ENCODE measurements at places on chromosomes 4 and X.

GRCh38 chr4:3269105-3269927 lies 20.4 kb downstream of the MSANTD1 start:
- no peak for DNase-seq

DNA sequence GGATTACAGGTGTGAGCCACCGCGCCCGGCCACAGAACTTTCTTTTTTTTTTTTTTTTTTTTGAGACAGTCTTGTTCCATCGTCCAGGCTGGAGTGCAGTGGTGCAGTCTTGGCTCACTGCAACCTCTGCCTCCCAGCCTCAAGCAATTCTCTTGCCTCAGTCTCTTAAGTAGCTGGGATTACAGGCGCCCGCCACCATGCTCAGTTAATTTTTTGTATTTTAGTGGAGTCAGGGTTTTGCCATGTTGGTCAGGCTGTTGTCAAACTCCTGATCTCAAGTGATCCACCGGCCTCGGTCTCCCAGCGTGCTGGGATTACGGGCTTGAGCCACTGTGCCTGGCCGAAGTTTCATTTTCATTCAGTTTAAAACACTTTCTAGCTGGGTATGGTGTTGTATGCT lies 16.4 kb downstream of the FAM193A start:
- DNase-seq, result no peak

- no peak for DNase-seq
Observed at GRCh38 chr4:5912614-5913019, 19.7 kb upstream of the CRMP1 start.

DNA sequence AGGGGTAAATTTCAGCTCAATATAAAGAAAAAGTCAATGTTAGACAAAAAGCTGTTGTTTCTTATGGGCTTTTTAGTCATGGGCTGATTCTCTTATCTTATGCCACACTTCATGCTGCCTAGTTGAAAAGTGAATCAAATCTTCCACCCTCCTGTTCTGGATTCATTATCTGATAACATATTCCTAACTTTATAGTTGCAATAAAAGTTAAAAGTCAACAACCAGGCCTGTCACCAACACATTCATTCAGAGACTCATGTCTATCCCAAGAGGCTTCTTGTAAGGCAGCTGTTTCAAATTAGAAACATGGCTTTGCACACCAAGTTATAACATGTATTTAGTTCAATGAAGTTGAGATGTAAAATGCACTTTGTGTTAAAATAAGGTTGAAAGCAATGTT lies 243.8 kb downstream of the ADAMTS3 start:
- DNase-seq, result no peak

DNA sequence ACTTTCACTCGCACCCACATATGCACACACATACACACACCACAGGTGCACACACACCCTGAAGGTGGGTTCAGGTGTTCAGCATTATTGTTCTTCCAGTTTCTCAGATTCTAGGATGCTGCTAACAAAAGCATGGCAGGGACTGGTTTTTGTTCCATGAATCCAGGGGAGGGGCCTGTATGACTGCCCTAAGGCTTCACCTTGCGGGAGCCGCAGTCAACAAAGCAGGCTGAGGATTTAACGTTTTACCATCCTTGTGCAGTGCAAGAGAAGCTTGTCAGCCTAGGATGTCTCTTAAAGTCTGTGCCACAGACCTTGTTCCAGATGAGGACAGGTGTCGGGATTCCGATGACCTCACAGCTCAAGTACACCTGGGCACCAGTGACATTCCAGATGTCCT lies 61.8 kb downstream of the POLR2B start:
- DNase-seq, result no peak

DNA sequence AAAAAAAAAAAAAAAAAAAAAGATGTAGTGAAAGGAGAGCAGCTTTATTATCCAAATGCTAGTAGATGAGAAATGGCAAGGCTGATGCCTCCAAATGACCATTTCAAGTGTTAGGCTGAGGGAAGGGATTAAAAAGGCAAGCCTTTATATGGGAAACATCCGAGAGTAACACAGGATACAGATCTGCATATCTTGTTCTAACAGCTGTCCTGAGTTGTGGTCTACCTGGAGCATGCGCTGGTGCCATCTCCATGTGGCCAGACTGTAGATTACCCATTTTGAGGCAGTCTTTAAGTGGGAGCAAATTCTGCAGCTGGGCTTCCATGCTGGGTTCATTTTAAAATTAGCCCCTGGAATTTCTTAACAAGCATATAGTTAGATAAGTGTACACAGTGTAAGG lies 26.0 kb upstream of the ELF2 start:
- no peak for DNase-seq

- no peak for DNase-seq
Observed at GRCh38 chr4:123651536-123652180, 255.1 kb downstream of the SPRY1 start.

DNA sequence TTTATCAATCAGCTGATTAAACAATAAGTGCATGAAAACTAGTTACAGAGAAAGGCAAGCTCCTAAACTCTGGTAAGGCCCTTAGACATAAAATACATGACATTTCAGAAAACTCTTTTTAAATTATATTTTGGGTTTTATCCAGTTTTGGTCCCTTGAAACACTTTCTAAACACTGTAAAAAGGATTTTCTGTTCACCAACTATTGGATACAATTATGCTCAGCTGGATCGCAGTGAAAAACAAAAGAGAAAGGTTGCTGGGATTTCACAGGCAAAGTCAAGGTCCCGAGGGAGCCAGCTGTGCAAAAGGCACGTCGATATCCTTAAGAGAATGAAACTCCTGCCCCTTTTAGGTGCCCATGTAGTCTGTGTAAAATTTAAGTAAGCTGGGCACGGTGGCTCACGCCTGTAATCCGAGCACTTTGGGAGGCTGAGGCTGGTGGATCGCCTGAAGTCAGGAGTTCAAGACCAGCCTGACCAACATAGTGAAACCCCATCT lies 1018.4 kb upstream of the INTU start:
- no peak for DNase-seq

DNA sequence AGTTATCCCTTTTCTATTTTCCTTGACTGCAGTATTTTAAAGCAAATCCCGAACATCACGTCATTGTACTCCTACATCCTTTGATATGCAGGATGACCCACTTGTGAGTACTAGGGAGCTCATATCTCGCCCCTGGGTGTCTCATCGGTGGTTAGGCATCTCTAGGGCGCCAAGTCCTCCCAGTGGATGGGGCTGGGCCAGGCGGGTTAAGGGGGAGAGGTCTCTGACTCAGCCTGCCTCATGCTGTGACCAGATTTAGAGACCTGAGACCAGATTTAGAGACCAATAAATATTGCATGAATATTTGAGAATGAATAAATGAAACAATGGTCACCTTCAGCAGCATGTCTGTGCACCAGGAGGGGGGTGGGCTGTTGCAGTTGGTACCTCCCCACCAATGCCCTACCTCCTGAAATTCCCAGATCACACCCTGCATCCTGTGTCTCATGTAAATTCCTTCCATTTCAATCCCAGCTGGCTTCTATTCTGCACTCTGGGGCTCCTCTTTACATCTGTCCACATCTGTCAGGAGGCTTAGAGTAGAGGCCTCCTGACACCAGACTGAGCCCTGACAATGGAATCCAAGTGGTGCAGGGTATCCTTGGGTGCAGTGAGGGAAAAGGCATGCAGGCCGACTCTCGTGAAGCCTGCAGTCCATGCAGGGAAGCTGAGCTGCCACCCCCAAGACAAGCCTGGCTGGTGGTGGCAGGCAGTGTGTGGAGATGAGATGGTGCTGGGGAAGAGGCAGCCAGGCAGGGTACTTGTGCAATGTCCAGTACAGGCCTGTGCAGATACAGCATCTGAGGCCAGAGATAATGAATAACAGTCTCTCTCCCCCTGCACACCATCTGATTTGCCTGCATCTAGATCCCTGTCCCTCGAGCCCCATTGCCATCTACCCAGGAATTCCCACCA lies 5.2 kb downstream of the APLN start:
- no peak for DNase-seq

GRCh38 chr4:40240040-40240653 lies 43.3 kb downstream of the RHOH start:
- no peak for DNase-seq

- DNase-seq, result no peak
Observed at GRCh38 chr4:90624781-90625180, 497.6 kb downstream of the CCSER1 start.

DNA sequence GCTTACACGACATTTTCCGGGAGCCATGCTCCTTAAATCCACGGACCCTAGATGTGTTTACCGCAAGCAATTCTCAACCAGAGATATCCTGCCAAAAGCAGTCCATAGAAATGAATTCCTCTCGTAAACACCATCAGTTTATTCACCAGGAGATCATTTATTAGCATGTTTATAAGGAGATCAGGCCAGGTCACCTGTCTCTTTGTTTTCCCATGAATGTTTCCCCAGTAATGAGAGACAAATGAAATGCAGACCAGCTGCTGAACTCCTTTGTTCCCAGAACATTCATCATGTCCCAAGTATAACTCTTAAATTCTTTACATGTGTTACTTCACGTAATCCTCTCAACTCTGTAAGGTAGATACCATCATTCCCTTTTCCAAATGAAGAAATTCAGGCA lies 137.1 kb downstream of the DDX53 start:
- DNase-seq, result no peak

GRCh38 chr4:107213880-107214279 lies 177.8 kb upstream of the DKK2 start:
- no peak for DNase-seq

- DNase-seq, result no peak
Observed at GRCh38 chr4:685679-686412, 3.1 kb downstream of the SLC49A3 start.

DNA sequence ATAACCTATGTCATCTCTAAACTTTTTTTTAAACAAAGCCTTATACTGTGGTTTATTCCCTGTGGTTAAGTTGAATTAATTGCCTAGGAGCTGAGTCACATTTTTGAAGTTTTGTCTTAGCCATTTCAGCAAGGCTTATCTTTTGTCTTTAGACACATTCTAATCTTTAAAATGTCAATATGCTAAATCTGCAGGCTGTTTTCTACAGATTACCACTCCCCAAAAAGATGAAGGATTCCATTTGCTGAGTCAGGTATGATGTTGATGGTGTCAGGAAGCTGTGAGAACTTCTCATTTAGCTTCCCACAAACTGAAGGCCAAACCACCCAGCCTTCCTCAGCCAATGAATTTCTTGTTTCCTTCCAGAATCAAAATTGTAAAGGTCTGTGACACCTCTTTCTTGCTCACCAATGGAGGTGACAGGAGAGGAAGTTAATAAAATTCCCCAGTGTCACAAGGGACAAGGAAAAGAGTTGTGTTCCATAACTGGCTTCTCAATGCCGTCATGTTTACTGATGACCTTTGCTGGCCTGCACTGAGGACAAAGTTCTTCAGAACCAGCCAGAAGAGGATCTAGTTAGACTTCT lies 3.7 kb upstream of the CXCL6 start:
- no peak for DNase-seq

DNA sequence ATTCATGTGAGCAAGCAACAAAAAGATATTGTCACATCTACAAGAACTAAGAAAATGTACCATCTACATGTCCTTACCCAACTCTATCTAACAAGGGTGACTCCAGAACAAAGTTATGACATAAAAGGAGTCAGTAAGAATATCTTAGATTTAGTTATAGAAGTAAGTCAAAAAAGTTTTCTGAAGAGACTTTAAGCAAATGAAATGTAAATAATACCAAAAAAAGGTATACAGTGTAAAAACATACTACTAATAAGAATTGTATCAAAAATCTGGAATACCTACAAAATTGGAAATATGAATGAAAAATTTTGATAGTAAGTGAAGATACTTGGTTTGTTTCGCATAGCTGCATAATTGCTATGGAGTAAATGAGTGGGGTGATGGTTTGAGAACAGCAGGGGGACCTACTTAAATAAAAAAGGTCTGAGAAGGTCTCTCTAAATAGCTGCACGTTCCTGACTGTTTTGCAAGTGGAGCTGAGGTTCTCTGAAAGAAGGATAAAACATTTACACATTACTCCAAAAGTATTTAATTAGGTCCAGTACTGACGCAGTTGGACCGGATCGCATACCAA lies 51.0 kb upstream of the ENPP6 start:
- DNase-seq, result no peak

GRCh38 chrX:46803140-46803539 lies 33.7 kb upstream of the RP2 start:
- DNase-seq, result no peak
